ENCODE measurements at places on chromosomes 2 and 18.

DNA sequence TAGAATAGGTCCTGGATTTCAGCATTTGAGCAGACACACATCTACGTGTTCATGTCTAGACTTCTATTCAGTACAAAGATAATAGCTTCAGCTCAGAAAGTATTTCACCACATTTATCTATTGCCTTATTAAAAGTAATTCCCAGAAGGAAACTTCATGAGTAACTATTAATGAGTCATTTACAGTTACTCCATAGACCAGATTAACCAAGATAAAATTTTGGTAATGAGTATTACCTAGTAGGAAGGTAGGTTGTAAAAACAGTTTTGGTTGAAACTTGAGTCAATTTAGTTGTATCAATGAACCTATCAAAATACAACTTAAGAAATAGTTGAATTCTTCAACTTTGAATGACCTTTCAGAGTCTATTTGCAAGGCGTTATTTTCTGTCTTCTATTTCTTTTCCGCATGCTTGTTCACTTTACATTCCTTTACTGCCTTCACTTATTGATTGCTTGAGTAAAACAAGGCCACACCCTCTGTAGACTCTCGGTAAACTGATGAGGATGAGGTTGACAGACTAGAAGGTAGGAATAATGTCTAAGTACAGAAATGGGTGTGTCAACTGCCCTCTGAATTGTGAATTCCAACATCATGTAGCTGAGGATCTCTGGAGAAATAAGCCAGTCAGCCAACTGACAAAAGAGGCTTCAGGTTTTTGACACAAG lies 1165.6 kb upstream of the ZEB2 start:
- peak; percentile 6 for DNase-seq

GRCh38 chr18:59735269-59735860 lies 38.1 kb upstream of the CCBE1 start:
- DNase-seq, result no peak

DNA sequence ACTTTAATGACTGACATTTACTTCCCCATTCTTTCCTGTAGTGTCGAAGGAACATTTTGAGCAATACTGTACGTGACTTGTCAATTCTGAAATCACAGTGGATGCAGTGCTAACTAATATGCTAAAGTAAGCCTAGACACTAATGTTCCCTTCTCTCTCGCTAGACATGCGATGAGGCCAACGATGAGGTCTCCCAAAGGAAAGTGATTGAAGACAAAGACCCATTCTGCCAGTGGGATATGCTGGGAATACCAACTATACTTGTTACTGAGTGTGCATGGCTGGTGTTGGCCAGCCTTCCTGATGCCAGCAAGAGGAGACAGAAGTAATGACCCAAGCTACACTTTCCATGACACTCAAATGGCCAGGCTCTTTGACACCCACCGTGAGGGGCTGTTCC lies 2.5 kb upstream of the SERPINE2 start:
- no peak for DNase-seq

DNA sequence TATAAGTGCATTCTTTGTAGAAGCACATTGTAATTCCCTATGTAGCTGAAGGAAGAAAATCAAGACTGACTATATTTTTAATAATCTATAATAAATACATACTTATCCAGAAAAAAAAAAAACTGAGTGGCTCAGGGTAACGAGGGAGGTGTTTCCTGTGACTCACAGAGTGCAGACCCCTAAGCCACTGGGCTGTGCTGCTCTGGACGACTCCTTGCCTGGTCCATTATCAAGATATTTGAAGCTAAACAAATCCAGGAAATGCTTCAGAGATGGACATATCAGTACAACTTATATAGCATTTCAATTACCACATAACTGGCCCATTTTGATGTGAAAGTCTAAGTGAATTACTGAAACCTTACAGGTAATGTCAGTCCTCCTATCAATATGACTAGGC lies 80.6 kb downstream of the PIGN start:
- no peak for DNase-seq

DNA sequence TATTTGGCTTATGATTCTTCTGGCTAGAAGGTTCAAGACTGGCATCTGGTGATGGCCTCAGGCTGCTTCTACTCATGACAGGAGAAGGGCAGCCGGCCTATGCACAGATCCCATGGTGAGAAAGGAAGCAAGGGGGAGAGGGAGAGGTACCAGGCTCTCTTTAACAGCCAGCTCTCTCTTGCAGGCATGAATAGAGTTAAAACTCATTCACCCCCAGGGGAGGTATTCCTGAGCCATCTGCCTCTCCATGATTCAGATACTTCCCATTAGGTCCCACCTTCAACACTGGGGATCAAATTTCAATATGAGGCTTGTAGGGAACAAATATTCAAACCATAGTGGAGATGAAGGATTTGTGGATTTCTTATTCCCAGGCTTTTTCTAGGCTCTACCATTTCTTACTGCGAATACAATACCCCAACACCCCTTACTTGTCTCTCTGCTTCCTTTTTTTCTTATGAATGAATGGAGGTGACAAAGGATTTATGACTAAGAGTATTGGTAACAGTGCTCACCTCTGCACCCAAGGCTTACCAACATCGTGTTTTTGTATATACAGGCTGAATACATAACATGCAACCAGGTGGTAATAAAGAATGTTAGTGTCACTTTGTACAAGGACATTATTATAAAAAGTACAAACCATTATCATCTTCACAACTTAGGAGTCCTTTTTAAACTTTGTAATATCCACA lies 454.6 kb upstream of the TRIB2 start:
- DNase-seq, result peak; percentile 6

- peak; percentile 61 for DNase-seq
These were observed 9.9 kb downstream of the NFE2L2 start for GRCh38 chr2:177254433-177255226.

- DNase-seq, result no peak
These were observed 29.2 kb upstream of the CCDC178 start for GRCh38 chr18:33469699-33470098.

GRCh38 chr2:232228971-232229894 lies 149.3 kb upstream of the ALPP start:
- DNase-seq, result peak; percentile 51

DNA sequence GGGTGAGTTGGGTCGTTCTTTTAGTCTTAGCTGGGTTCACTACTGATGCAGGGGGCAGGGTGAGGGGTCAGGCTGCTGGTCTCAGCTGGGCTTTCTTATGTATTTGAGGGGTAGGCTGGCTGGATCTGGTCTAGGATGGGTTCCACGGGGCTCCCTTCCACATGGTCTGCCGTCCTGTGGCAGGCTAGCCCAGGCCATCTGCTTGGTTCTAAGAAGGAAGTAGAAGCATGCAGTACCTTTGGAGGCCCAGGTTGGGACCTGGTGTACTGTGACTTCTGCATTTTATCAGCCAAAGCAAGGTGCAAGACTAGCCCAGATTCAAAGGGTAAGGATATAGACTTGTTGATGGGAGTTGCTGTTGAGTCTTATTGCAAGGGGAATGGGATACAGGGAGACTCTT lies 35.5 kb upstream of the MGAT5 start:
- DNase-seq, result no peak

- peak; percentile 43 for DNase-seq
These were observed 20.8 kb upstream of the ADAM23 start for GRCh38 chr2:206422493-206422892.

All from EH (cell line).